GM06990 (cell line): ENCODE measurements at places on chromosomes 16 and 17.

- no peak for DNase-seq
Measured at GRCh38 chr16:9885876-9886275, 296.4 kb downstream of the GRIN2A start.

DNA sequence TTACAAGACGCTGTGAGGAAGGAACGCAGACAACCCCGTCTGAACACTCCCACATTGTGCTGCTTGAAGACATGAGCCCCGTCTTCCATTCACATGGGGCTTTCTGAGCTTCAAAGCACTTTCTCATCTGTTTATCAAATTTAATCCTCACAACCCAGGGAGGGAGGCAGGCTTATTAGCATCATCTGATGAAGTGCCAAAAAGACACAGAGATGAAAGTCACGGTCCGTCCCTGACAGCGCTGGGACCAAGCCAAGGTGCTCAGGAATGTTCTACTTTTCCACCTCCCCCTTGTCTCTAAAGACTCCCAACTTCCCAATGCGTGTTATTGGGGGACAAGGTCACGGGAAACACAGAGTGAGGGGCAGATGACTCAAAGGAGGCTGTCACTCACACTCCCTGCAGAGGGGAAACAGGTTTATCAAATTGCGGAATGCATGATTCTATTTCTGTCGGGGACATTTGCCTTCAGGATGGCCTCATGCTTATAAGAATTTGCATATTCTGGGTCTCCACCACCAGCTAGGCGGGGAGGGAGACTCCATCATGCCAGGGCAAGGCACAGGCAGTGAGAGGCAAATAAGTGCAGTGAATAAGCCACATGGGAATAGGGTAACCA lies 10.7 kb downstream of the XYLT1 start:
- peak; percentile 37 for DNase-seq

GRCh38 chr16:85262558-85263238 lies 150.4 kb upstream of the CIBAR2 start:
- DNase-seq: no peak

DNA sequence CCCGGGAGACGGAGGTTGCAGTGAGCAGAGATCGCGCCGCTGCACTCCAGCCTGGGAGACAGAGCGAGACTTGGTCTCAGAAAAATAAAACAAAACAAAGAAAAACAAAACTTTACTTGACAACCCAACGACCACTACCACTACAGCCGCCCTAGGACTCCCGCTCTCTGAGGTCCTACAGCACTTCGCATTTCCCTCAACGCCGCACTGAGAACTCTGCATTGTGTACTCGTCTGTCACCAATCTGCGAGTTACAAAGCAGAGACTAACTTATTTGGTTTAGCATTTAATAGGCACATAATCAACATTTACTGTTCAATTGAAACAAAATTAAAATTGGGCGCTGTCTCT lies 479 bp upstream of the ZNF207 start:
- DNase-seq: no peak

DNA sequence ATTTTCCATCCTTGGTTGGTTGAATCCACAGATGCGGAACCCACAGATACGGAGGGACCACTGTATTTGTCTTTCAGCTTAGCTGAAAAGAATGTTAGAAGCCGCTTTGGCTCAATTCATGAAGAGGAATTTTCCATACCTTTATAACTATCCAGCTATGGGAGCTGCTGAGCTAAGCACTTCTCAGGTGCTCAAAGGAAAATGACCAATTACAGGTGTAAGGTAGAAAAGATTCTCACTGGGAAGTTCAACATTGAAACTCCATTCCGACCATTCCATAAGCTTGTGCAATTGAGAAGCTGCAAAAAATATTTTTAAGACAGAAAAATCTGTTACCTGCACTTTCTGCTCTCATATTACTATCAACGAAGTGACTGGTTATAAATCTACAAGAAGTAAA lies 2.7 kb downstream of the AHSP start:
- no peak for DNase-seq

GRCh38 chr16:51228097-51228659 lies 77.1 kb upstream of the SALL1 start:
- DNase-seq: no peak

- DNase-seq: no peak
Measured at GRCh38 chr17:29948448-29949215, 7.2 kb downstream of the EFCAB5 start.

DNA sequence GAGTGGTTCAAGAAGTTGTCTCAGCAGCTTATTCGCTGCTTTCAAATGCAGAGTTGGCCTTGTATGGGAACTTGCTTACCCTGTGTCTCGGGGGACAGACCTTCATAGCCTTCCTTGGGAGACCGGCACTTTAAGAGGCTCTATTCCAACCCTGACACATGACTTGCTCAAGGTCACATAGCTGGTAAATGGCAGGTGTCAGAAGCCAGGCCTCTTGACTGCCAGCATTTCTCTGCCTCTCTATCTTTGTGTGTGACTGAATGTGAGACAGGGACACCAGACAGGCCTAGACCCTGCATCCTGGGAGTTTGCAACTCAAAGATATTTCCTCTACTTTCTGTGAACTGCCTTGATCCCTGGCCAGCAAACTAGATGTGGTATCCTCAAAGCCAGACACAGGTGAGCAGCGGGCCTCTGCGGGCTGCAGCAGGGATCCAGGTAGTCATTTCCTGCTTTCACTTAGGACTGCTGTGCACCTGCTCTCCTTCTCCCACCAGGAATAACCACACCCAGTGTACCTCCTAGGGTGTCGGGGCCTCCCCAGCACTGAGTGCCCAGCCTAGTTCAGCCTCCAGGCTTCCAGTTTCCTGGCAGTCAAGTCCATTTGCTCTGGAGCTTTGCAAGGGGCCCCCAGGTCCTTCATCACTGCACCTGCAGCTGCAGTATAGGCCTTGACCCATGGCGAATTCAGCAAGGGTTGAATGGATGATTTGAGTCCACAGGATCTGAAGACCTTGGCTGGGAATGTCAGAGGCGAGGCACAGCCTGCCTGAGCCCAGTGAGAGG lies 116.6 kb upstream of the TNRC6C start:
- DNase-seq: no peak

- no peak for DNase-seq
Measured at GRCh38 chr16:22633799-22634198, 123.1 kb downstream of the NPIPB5 start.

DNA sequence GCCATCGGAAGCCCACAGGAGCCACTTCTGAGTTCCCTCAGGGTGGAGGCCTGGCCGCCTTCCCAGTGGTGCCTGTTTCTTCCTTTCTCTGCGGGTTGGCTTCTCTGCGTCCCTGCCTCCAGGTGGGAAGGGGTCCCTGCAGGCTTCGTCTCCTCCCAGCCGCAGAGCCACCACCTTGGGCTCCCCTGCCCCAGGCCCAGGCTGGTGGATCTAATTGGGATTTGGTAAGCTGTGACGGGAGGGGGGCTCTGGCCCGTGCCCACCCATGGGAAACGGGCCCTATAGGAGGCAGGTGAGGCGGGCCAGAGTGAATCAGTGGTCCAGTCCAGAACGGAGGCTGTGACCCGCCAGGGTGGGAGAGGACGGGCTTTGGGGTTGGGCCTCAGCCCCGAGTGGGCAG lies 32.1 kb downstream of the JPH3 start:
- DNase-seq: no peak

GRCh38 chr16:17457513-17457912 lies 13.2 kb downstream of the XYLT1 start:
- DNase-seq: no peak

DNA sequence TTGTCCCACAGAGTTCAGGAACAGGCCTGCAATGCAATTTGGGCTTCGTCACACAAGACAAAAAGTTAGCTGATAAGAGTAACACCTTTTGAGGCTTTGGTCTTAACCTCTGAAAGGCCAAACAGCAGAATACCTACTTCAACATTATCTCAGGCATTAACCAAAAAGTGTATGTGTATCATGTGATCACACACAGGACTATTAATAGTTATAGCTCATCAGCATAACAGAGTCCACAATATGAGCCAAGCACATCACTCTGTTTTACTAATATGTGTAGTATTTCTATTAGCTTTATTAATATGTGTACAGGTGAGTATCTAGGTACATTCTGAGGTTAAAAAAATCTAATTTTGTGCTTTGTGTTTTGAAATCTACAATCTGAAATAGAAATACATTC lies 30.8 kb downstream of the MYO1D start:
- no peak for DNase-seq

GRCh38 chr17:67679225-67679624 lies 38.5 kb upstream of the NOL11 start:
- no peak for DNase-seq

GRCh38 chr16:74268372-74268782 lies 28.2 kb upstream of the PSMD7 start:
- no peak for DNase-seq

GRCh38 chr16:67120025-67120424 lies 10.3 kb downstream of the PHAF1 start:
- DNase-seq: no peak

DNA sequence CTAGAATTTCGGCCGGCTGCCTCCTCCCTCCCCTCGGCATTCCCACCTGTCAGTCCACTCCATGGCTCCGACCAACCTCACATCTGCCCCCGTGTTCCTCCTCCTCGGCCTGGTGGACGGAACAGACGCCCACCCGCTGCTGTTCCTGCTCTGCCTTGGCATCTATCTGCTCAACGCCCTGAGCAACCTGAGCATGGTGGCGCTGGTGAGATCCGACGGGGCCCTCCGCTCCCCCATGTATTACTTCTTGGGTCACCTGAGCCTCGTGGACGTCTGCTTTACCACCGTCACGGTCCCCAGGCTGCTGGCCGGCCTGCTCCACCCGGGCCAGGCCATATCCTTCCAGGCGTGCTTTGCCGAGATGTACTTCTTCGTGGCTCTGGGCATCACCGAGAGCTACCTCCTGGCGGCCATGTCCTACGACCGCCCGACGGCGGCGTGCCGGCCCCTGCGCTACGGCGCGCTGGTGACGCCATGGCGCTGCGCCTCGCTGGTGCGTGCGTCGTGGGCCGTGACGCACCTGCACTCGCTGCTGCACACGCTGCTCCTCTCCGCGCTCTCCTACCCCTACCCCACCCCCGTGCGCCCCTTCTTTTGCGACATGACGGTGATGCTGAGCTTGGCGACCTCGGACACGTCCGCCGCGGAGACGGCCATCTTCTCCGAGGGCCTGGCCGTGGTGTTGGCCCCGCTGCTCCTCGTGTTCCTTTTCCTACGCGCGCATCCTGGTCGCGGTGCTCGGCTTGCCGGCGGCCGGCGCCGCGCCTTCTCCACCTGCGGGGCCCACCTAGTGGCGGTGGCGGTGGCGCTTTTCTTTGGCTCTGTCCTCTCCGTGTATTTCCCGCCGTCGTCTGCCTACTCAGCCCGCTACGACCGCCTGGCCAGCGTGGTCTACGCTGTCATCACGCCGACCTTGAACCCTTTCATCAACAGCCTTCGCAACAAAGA lies at the start of gene OR3A2:
OR3A2 (minus strand) TSS at position 440 of the 948 bp plus-strand sequence.
- no peak for DNase-seq
